Activated CD8-positive, alpha-beta memory T cell treated with anti-CD3 and anti-CD28 coated beads for 24 hours (primary cell): ENCODE measurements at places on chromosomes 3 and 15.

GRCh38 chr3:36992806-36993325 lies at the start of gene EPM2AIP1:
EPM2AIP1 (minus strand) TSS chr3:36993131; CDS start chr3:36993077, 54 bp downstream.
- peak; percentile 92 for DNase-seq

GRCh38 chr15:93057618-93058017 lies 31.4 kb downstream of the RGMA start:
- no peak for DNase-seq

DNA sequence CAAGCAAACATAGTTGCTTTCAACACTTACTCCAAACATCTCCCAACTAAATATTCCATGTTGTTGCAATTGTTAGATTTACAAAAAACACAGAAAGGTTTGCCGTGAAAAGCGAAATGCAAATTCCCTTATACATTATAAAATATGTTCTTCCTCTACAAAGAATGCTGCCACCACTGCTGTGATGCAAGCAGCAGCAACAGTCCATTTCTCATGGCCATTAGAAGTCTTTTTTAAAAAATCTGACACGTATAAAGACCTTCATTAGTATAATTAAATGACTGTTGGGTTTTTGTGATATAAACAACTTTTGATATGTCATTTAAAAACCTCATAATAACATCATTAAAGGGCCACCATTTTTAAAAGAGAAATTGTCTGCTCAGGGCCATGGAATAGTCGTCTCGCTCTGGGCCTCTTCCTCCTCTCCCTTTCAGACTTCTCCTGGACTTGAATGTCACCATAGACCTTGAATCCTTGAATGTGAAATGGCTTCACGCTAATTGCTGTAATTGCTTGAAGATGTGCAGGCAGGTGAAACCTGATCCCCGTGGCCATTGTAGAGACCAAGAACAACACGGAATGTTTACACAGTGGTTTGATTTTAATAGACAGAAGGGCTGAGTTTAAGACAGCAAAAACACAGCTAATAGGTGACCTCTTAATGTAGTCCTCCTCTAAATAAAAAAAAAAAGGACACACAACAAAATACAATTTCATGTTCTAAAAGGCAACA lies 450.4 kb downstream of the FOXP1 start:
- no peak for DNase-seq

DNA sequence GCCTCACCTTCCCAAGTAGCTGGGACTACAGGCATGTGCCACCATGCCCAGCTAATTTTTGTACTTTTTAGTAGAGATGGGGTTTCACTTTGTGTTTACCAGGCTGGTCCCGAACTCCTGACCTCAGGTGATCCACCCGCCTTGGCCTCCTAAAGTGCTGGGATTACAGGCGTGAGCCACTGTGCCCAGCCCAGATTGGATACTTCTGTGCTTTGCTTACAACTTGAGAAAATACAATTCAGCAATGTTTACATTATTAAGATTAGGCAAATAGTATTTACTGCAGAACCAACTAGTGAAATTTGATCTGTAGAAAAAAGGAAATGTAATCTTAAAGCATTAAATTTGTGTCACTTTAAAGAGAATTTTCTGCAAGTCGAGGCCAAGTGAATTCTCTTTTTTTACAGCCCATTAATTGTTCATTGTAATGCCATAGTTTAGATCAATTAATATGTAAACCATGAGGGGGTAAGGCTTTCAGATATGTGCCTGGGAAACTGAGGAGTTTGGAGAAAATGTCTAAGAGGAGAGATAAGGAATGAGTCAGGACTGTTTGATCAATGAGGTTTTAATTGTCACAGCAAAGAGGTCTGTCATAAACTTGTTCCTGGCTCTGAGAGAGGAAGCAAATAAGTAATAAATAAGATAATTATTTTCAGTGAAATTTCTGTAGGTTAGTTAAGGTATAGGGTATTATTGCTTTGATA lies 15.3 kb downstream of the PYDC2 start:
- DNase-seq: no peak

GRCh38 chr3:120275618-120276017 lies 9.4 kb downstream of the GPR156 start:
- DNase-seq: no peak

DNA sequence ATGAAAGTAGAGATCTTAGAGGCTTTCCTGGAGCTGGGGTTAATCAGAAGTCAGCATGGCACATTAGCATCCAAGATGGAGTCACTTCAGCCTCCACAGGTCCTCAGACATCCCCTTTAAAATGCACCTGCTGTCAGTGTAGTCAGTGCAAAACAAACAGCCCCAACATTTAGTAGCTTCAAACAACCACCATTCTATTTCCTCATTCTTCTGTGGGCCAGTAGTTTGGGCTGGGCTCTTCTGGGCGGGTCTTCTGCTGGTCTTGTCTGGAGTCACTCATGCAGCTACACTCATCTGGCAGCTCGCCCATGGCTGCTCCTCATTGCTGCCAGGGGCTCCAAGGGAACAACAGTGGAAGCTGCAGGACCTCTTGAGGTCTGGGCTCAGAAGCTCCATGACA lies 99.9 kb downstream of the TLE3 start:
- no peak for DNase-seq

DNA sequence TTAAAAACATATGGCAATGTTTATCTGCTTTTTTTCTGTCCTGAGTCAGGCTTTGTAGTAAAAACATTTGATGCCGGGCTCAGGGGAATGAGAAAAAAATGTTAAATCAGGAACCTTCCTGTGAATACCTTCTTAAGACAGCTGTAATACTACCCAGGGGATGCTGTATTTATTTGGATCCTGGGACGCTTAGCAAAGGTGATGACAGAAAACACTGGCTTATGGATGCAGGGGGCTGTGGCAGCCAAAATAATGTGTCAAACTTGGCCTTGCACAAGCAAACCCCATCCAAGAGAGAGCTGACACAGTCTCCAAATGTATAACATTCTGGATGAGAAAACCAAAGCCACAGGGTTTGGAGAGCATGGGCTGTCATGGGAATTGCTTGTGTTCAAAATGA lies 438.2 kb upstream of the PROK2 start:
- peak; percentile 13 for DNase-seq

GRCh38 chr15:49832511-49832910 lies 211.7 kb downstream of the DTWD1 start:
- DNase-seq: no peak

- no peak for DNase-seq
Observed at GRCh38 chr3:33256249-33256648, 21.0 kb upstream of the FBXL2 start.

DNA sequence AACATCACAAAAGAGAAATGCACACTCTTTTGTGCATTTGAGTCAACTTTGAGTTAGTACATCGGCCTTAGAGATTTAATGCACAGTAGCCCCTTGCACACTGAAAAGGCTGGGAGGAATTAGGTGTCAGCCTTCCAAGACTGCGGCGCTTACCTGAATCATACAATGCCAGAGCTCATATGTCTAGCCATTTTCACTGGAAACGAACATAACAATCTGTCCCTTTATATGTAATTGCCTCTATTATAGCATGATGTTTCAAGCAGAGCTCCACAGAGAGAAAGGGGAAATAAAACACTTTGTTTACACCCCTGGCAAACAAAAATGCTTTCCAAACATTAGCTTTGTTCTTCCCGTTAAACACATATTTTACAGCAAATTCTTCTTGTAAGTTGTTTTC lies 315.7 kb upstream of the SLCO3A1 start:
- DNase-seq: no peak

DNA sequence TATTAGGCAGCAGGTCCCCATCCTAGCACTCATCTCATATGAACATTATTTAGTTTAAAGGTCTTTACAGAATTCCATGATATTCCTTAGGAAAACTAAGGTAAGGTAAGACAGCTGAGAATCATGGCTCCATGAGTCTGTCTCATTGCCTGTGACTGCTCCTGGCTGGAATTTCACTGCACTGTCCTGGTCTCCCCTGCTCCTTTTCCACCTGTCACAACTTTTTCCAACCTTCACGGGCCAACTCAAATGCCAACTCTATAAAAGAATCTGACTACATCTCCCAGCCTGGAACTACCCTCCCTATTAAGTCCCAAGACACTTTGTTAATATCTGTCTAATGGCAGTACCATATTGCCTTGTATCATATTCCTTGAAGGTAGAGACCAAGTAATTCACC lies 7.6 kb downstream of the CNBP start:
- DNase-seq: no peak

GRCh38 chr15:40918799-40919392 lies 10.2 kb upstream of the DLL4 start:
- no peak for DNase-seq

GRCh38 chr15:27254801-27255200 lies 283.8 kb downstream of the GABRG3 start:
- no peak for DNase-seq

DNA sequence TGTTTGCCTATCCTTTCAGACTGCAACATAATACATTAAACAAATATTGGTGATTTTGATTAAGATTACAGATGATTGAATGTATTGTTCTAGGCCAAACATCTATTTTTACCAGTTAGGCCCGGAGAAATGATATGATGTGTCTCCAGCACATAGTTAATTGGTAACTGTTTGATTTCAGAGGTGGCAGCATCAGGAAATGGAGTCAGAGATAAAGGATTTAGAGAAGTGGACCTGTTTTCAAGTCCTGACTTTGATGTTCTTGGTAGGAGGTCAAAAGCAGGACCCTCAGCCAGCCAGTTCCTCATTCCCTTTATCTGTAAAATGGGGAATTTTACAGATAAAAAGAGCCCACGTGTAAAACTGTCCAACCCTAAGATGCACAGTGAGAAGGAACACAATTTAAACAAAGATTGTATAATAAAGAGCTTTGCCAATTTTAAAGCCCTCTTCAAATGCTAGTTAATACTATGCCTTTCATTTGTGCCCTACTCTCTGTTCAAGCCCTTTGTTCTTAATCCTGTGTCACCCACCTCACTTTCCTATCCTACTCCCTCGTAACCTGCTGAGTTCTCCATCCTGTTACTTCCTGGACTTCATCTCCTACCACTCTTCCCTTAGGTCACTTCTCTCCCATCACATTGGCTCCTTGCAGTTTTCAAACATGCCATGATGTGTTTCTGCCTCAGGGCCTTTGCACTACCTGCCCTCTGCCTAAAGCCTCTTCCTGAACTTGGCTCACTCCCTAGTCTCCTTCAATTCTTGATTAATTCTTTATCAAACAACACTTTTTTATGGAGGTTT lies 2.5 kb downstream of the TMEM212 start:
- DNase-seq: no peak

- no peak for DNase-seq
Observed at GRCh38 chr3:194999491-194999890, 271.5 kb downstream of the XXYLT1 start.

DNA sequence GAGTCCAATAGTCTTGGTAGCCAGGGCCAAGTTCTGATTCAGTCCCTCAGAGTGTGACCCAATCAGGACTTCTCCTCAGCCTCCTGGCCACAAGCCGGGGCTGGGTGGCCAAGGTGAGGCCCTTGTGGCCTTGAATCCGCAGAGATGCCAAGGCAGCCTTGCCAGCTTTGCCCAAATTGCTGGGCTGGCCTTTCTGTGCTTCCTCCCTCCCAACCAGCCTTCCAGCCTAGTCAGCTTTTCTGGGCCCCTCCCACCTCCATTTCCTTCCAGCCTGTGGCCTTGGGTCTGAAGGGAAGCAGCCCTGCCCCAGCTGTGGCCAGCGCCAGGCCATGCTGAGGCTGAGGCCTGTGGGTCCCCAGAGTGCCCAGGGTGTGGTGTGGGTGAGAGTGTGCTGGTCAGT lies 34.3 kb upstream of the ANKDD1A start:
- no peak for DNase-seq

GRCh38 chr15:31401282-31401681 lies 74.6 kb downstream of the KLF13 start:
- DNase-seq: no peak

DNA sequence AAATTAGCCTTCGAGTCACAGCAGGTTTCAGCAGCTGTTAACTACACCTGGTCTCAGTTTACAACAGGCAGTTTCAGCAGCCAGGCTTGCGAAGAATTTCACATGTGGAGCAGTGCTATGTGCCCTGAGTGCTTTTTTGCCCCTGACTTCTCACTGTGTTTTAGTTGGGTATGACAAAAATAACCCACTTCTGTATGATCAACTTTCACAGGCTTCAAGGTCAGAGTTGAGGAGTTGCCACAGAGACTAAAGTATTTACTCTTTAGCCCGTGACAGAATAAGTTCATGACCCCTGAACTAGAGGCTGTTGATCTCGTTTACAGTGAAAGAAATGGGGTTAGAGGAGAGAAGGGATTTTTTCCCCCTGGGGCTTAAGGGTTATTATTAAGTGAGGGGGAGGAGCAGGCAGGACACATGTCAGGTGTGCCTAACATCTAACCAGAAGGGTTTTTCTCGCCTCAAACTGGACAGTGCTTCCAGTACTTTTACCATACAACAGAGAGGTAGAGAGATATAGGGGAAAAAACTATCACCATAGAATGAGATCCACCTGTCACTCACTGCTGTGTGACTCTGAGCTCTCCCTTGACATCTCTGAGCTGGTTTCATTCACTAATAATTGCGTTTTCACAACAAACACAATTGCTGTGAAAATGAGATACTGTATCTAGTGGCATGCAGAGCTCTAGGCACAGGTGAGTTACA lies 14.0 kb upstream of the TOPBP1 start:
- DNase-seq: no peak

DNA sequence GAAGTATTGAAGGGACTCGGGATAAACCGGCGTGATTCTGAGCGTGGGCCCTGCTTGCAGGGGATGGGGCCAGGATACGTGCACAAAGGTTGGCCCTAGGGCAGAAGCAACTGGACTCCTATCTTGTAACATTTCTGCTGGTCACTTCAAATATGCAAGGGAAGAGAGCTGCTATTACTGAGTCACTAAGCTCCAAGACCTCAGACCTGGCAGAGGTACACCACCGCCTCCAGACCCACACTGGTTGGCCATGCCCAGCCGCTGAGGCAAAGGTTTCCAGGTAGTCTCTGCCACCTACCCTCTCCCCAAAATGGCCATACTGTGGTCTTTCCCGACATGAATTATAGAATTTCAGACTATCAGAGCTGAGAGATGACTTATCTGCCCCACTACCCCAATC lies 13.4 kb upstream of the STRA6 start:
- DNase-seq: no peak

- DNase-seq: no peak
Observed at GRCh38 chr3:2839876-2840275, 270.3 kb downstream of the IL5RA start.

DNA sequence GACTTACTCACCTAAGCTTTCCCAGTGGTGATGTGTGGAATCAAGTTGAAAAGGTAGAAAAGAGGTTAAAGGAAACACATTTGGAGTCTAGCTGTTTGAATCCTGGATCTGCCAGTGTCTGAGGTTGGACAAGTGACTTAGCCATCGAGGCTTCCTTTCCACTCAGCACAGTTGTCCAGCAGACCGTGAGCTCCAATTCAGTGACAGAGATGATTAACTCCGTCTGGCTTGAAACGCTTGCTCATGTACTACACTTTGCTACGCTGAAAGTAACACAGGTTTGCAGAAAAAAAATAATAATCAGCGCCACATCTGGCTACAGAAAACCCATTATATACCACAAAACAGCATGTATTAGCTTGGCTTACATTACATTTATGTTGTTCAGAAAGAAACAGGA lies 364.9 kb upstream of the MCTP2 start:
- no peak for DNase-seq
